ENCODE measurements at places on chromosomes 16 and 17. TPM values are rescaled to one million over a fixed set of nuclear protein-coding genes. Genes with fewer than 3 reads are reported as not detected.

The FAM222B gene
- 44.0 TPM for total RNA-seq

DNA sequence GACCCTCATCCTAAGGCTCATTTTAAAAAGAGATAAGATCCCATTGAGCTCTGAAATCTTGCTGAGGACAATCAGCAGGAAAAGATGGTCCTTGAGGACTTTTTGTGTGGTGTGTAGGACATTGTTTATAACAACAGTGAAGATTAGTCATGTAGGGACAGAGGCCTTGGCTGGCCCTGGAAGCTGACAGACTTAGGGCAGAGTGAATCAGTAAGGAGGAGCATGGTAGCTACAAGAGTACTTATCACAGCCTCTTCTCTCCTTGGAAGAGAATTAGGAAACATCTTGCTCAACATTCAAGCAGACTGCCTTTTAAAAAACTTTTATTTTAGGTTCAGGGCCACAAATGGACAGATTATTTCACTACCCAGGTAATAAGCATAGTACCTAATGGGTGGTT is 665.9 kb upstream of the SALL1 start:
- no peaks in the 10 kb centered on the region for H3K27me3 ChIP-seq
- H3K4me3 ChIP-seq, result no peak overlapping the region
- peaks cover 5% of the 10 kb centered on the region for H3K36me3 ChIP-seq
- H3K27ac ChIP-seq, result no peak overlapping the region
- H3K4me1 ChIP-seq, result peaks cover 14% of the 10 kb centered on the region
- no peak for DNase-seq

The LDHD gene
- not detected for total RNA-seq

- peaks cover 8% of the 10 kb centered on the region for H3K4me1 ChIP-seq
- H3K27me3 ChIP-seq, result no peaks in the 10 kb centered on the region
- no peak overlapping the region for H3K27ac ChIP-seq
- H3K36me3 ChIP-seq, result no peaks in the 10 kb centered on the region
- no peak overlapping the region for H3K4me3 ChIP-seq
- DNase-seq, result no peak
These were observed 82.5 kb downstream of the PCTP start for GRCh38 chr17:55833306-55833705.

DNA sequence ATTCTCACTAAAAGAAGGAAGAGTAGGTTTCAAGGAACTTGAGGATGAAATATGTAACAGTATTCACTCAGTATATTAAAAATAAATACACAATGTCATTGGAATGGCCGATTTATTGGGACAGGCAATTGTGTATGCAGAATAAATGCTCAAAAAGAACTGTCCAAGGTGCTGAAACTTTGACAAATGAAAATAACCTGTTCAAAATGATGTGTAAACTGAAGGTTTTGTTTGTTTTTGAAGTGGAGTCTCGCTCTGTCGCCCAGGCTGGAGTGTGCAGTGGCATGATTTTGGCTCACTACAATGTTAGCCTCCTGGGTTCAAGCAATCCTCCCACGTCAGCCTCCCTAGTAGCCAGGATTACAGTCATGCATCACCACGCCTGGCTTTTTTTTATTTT is 318.7 kb upstream of the RBFOX1 start:
- no peak overlapping the region for H3K27ac ChIP-seq
- H3K36me3 ChIP-seq, result peaks cover 16% of the 10 kb centered on the region
- DNase-seq, result no peak
- peaks cover 7% of the 10 kb centered on the region for H3K27me3 ChIP-seq

DNA sequence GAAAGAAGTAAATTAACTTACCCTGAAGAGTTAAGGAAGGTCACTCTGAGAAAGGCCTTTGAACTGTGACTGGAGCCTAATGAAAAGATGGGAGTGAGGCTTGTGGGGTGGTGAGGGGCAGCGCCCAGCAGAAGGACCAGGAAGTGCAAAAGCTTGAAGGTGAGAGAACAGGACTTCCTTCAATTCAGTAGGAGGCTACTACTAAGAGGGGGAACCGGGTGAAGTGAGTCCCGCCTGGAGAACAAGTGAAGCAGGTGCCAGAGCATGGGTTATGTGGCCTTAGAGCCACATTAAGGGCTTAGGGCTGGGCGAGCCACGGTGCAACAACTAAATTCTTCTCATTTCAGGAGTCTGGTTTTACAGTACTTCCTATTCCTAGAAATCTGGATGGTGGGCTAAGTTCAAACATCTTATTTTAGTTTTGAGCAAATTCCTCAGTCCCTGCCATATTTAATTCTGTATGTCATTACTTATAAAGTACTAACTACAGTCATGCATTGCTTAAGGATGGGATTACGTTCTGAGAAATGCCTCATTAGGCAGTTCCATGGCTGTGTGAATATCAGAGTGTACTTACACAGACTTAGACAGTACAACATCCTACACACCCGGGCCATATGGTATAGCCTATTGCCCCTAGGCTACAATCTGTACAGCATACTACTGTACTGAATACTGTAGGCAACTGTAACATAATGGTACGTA is 5.1 kb downstream of the CFAP20 start:
- peaks cover 61% of the 10 kb centered on the region for H3K4me1 ChIP-seq
- no peaks in the 10 kb centered on the region for H3K36me3 ChIP-seq
- H3K4me3 ChIP-seq, result peak overlapping the region; percentile 50

DNA sequence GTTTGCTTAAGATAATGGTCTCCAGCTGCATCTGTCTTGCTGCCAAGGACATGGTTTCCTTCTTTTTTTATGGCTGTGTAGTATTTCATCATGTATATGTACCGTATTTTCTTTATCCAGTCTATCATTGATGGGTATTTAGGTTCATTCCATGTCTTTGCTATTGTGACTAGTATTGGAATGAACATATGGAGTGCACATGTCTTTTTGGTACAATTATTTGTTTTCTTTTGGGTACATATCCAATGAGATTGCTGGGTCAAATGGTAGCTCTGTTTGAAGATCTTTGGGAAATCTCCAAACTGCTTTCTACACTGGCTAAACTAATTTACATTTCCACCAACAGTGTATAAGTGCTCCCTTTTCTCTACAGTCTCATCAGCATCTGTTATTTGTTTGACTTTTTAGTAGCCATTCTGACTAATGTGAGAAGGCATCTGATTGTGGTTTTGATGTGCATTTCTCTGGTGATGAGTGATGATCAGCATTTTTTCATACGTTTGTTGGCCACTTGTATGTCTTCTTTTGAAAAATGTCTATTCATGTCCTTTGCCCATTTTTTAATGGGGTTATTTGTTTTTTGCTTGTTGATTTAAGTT is 66.2 kb downstream of the TNFRSF13B start:
- H3K27ac ChIP-seq, result no peak overlapping the region
- H3K27me3 ChIP-seq, result peaks cover 4% of the 10 kb centered on the region
- H3K36me3 ChIP-seq, result no peaks in the 10 kb centered on the region
- no peak overlapping the region for H3K4me3 ChIP-seq
- no peak for DNase-seq

The C17orf78 gene
- not detected for total RNA-seq

The SLC5A11 gene
- not detected for total RNA-seq

DNA sequence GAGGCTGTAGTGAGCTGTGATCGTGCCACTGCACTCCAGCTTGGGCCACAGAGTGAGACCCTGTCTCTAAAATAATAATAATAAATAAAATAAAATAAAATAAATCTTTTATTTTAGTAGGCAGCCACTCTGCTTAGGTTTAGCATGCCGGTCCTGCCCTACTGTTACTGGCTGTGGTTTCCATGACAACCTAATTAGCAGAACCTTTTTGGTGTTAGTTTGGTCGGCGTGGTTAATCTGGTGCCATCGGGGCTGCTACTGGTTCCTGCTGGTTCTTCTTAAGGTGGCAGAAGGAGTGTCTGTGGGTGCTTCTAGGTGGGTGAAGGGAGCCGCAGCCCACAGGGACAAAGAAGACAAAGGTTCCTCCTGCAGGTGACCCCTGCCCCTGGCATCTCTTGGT is 37.8 kb upstream of the CBX4 start:
- peaks cover 4% of the 10 kb centered on the region for H3K27me3 ChIP-seq
- no peak overlapping the region for H3K4me3 ChIP-seq
- no peaks in the 10 kb centered on the region for H3K4me1 ChIP-seq
- H3K36me3 ChIP-seq, result peaks cover 6% of the 10 kb centered on the region

GRCh38 chr17:1154704-1155103 is 25.1 kb downstream of the ABR start:
- peaks cover 13% of the 10 kb centered on the region for H3K4me1 ChIP-seq
- DNase-seq, result no peak

DNA sequence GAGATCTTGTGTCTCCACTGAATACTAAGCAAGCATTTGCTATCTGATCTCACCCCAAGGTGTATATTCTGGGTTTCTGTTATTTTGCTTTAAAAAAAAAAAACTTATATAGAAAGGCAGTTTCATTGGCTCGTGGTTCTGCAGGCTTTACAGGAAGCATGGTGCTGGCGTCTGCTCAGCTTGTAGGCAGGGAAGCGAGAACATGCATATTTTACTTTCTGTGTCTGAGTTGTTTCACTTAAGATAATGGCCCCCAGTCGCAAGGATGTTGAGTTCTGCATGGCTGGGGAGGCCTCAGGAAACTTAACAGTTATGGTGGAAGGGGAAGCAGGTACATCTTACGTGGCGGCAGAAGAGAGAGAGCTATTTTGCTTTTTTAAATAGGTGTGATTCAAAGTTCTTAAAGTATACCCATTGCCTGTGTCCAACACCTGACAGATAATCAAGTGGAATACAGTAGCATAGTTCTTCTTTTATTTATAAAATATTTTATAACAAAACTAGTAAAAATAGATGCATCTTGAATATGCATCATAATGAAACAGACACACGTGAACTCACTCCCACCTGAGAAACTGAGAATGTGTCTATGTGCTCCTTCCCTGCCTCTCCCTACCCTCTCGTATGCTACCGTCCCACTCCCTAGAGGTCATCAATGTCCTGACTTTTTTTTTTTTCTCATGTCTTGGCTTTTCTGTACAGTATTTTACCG is 15.4 kb upstream of the ARHGAP17 start:
- H3K4me1 ChIP-seq, result peaks cover 8% of the 10 kb centered on the region
- no peaks in the 10 kb centered on the region for H3K36me3 ChIP-seq
- peak overlapping the region; percentile 97 for H3K4me3 ChIP-seq
- DNase-seq, result no peak

The PPP1R27 gene
- 0.81 TPM for total RNA-seq

DNA sequence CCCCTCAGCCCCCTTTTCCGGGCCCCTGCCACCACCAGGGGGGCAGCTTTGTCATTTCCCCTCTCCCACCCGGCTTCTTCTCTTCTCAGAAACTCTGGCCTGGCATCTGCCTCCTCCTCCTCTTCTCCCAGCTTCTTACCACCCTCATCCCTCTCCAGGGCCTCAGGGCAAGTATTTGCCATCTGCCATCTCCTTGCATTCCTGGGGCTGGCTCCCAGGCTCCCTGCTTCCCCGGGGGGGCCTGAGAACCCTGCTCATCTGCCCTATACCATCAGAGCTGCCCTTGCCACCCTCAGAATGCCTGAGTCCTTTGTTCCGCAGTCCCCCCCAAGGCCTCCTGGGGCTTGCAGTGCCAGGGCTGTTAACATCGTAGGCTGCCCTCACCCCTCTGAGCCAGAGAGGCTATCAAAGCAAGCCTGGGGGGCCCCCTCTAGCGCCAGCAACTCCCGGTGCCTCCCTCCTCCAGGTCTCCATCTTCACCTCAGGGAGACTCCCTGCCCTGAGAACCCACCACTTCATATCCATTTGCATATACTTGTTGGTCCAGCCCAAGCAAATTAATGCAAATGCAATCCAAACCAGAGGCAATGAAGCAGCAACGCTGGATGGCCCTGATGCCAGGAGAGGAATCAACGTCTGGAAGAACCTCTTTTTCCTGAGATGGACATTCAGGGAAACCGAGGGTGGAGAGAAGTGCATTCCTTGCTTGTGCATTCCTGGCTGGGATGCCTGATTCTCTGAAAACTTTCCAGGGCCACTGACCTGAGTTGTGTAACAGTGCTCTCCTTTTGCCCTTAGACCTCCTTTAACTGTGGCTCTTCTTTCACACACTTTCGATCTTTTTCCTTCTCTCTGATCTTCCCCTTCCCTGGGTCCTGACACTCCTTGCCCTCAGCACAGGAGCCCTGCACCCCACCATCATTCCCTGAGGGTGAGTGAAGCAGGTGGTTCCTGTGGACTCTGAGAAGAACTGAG is 20.7 kb upstream of the SP2 start:
- peaks cover 12% of the 10 kb centered on the region for H3K4me1 ChIP-seq
- peaks cover 19% of the 10 kb centered on the region for H3K27me3 ChIP-seq
- H3K36me3 ChIP-seq, result no peaks in the 10 kb centered on the region
- no peak for DNase-seq

DNA sequence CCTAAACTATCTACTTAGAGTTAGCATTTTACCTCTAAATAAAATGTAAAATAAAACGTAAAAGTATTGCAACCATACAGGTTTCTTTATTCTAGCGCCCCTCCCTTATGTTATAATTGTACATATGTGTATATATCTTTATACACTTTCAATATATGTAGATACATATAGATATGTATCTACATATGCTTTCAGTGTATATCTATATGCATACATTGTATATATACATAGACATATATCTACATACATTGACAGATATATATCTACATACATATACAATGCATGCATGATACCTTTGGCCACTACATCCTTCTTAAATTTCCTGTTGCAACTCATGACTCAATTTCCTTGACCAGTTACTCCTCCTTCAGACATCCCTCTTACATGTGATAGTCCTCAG is 16.7 kb downstream of the BPTF start:
- no peak overlapping the region for H3K4me3 ChIP-seq
- H3K27me3 ChIP-seq, result no peaks in the 10 kb centered on the region
- no peak overlapping the region for H3K27ac ChIP-seq
- H3K4me1 ChIP-seq, result peaks cover 13% of the 10 kb centered on the region

The TMEM94 gene
- total RNA-seq, result 117 TPM

Measured in glutamatergic neuron (in vitro differentiated cells).